Fibroblast of villous mesenchyme (primary cell): ENCODE measurements at places on chromosomes 1 and 21.

- DNase-seq, result peak; percentile 58
Observed at GRCh38 chr1:98102345-98103030, 181.7 kb upstream of the DPYD start.

- DNase-seq, result no peak
Observed at GRCh38 chr1:32775640-32776337, 41.4 kb downstream of the YARS1 start.

DNA sequence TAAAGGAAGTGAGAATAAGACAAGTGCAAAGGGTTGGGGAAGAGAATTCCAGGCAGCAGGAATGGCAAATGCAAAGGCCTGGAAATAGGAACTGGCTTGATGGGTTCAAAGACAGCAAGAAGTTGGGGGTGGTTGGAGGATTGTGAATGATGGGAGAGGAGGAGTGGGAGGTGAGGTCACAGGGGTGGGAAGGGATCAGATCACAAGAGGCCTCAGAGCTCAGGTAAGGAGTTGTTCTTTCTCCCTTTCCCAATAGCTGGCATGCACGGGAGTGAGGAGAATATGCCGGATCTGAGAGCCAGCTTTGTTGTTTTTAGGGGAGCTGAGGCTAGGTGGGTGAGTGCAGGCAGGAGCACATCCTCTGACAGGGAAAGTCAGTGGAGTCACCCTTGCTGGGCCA is 94.0 kb upstream of the RAB3GAP2 start:
- DNase-seq, result no peak

DNA sequence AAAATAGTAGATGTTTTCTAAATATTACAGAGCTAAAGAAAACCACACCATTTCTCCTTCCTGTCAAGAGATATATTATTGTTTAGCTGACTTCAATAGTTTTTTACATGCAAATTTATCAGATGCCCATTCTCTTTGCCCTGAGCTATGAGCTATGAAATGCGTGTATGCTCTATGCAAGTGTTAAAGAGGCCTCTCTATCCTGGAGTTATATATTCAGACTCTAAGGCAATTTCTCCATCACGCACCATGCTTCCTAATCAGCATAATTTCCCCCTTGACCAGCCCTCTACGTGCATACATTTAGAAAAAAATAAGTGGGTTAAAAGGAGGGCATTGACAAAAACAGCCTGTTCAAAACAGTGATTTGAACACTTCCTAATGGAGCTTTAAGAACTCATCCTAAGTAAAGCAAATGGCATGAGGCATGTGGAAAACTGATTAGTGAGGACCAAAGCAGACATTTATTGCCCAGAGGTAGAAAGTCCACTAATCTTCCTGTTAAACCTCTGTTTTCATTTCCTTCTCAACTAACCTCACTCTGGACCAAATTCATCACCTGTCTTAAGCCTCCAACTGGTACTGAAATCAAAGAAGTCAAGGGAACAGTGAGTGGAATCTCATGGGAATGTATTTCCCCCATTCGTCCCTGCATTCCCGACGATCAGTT is 565.8 kb upstream of the PKN2 start:
- DNase-seq, result no peak

GRCh38 chr1:114292194-114292593 is 138.5 kb upstream of the SYT6 start:
- no peak for DNase-seq

- DNase-seq, result no peak
Observed at GRCh38 chr1:102074874-102075273, 78.1 kb upstream of the OLFM3 start.

- peak; percentile 98 for DNase-seq
Observed at GRCh38 chr1:246005067-246005466, 502.0 kb downstream of the SMYD3 start.

GRCh38 chr1:151211972-151212705 is 13.8 kb downstream of the PIP5K1A start:
- peak; percentile 73 for DNase-seq

- no peak for DNase-seq
Observed at GRCh38 chr1:51219022-51219421, 17.1 kb upstream of the RNF11 start.

DNA sequence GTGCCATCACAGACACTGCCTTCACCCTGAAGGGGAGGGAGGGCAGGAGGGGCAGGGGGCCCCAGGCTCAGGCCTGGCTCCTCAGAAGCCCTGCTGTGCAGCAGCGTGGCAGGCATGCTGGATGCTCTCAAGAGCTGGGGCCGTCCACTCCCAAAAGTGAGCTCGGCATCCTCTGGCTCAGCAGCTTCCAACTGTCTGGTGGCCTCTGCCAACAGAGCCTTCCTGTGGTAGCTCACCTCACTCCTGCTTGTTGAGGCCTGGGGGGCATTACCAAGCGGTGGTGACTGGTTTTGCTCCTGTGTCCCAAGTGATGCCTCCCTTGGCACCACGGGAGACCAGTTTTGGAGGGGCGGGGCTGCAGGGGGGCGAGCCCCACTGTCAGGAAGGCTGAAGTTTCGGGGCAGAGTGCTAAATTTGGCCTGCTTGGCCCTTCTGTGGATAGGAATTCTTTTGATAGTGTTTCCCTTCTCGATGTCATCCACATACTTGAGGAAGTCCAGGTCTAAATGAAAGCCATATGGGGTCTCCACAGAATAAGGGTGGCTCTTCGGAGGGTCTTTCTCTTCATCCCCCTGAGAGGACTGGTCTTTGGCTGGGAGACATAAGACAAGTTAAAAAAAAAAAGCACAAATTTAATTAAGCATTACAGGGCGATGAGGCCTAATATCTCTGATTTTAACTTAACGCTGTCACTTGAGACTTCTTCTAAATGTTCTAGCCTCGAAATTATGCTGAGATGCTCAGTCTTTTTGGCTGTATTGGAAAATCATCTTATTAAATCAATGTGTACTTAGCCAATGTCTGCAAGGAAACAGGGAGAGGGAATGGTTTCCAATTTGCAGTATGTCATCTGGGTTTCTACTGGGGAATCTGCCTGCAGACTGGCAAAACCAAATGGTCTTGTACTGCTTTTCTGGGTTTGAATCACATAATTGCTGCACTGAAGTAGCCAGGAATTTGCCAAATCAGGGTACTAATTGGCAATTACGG is 44.4 kb downstream of the KANK4 start:
- DNase-seq, result no peak

DNA sequence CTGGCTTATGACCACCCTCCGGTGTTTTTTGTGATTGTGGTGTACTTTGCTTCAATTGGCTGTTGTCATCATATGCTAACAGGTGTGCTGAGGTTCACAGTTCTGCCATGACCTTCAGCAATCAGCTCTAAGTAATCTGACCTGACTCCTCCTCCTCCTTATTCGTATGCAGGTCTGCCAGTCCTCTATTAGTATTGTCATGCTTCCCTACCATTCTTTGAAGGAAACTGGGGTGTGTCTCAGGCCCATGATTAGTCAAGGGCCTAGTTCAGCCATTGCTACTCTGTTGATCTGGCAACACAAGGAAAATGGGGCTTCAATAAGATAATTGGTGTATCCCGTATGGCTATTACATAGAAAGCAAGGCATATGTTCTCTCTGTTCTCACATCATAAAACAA is 332.3 kb upstream of the DPYD start:
- DNase-seq, result no peak

DNA sequence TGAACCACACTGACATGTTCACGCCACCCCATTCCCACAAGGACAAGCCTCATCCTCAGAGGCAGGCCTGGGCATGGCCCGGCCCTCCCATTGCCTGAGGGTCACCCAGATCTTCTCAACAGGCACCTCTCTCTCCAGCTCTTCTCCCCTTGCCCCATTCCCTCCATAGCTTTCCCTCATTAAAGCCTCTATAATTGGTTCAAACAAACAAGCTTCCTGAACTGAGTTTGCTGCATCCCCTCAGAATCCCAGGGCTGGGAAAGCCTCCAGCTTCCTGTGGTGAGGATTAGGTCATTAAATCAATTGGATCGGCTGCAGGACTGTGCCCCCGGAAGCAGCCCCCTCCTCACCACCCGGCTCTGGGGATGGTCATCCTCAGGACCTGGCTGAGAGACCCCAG is 18.9 kb downstream of the CTNNBIP1 start:
- DNase-seq, result no peak

DNA sequence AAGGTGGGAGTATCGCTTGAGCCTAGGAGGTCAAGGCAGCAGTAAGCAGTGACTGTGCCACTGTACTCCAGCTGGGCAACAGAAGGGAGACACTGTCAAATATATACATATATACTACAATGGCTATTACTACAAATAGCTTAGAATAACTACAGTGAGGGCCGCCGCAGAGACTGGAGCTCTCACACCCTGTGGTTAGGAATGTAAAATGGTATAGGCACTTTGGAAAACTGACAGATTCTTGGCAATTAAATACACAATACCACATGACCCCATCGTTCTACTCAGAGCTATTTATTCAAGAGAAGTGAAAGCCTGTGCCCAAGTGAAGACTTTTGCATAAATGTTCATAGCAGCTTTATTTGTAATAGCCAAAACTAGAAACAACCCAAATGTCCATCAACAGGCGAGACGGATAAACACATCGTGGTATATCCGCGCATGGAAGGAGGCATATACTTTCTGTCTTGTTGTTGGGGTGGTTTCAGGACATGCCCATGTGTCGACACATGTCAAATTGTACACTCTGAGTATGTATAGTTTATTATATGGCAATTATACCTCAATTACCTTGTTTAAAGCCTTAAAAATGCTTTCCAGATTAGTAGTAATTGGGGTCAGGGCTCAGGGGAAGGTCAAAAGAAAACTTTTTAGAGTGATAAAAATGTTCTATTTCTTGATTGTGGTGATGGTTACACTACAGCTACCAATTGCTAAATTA is 123.4 kb downstream of the RIPK4 start:
- no peak for DNase-seq

GRCh38 chr1:104531990-104532389 is 782.3 kb downstream of the AMY1C start:
- no peak for DNase-seq

- DNase-seq, result no peak
Observed at GRCh38 chr21:21973806-21974205, 975.6 kb downstream of the NCAM2 start.

DNA sequence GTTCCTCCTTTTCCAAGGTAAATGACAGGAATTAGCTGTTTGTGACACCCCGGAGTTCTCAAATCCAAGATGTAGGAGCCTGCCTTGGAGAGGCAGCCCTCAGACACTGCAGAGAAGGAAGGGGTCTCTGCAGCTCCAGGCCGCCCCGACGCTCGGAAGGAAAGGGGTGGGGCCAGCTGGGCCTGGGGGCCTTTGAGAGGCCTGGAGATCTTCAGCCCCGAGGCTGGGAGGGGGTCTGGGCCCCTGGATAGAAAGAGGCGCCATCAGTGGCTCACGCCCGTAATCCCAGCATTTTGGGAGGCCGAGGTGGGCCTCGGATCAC is 1.1 kb upstream of the TNFRSF18 start:
- no peak for DNase-seq

GRCh38 chr1:27122652-27123051 is 32.3 kb downstream of the SLC9A1 start:
- peak; percentile 76 for DNase-seq

GRCh38 chr1:17292299-17293160 is 15.5 kb upstream of the PADI4 start:
- DNase-seq, result no peak

GRCh38 chr1:202615501-202616354 is 94.5 kb downstream of the SYT2 start:
- peak; percentile 80 for DNase-seq

DNA sequence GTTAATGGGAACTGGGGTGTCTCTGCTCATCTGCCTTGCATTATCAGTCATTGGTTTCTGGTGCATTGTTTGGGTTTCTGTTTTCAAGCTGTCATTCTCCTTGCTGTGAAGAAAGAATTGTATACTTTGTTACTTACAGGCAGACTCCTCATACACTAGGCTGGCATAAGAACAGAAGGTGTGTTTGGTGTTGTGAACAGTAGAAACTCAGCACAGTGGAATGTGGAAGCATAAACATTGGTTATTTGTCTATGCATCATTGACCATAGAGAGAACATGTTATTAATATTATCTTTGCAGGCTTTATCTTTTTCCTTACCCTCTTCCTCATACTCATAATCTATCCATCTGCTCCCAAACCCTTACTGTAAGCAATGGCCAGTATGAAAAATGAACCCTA is 18.2 kb downstream of the C1orf87 start:
- peak; percentile 61 for DNase-seq

- no peak for DNase-seq
Observed at GRCh38 chr1:41874903-41875411, 43.8 kb downstream of the HIVEP3 start.

DNA sequence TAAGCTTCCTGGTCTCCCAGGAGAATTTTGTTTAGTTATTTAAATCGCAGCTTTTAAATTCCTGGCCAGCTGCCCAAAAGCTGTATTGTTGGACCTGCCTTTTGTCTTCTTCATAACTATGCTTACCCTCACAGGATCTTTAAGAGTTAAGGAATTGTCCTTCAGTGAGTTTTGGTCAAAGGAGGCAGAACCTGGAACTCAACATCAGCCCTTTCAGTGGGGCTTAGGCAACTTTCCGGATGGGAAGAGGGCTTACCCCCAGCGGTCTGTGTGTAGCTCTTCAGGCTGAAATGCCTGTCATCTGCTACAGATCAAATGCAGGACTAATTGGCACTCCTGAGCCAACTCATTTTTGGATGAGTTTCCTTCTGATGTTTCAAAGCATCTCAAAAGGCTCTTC is 402.6 kb downstream of the SIPA1L2 start:
- DNase-seq, result no peak

- DNase-seq, result no peak
Observed at GRCh38 chr1:24186993-24187790, at the start of gene IFNLR1. IFNLR1 (minus strand) TSS chr1:24187289; CDS start chr1:24187248, 41 bp downstream.

DNA sequence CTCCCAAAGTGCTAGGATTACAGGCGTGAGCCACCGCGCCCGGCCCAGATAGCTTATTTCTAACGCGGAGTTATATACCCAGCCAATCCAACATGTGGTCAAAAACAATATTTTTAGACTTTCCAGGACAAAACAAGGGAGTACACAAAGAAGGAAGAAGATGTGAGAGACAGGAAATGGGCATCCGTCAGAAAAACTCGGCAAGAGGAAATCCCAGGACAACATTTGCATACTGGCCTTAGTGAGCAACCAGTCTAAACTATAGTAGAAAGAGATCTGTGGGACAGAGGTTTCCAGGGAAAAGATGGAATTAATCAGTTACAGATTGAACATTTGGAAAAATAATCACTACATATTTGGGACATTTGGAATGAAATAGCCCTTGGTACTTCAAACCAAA is 11.4 kb downstream of the ARMH1 start:
- no peak for DNase-seq

GRCh38 chr1:116508085-116508983 is 62.5 kb downstream of the CD58 start:
- DNase-seq, result no peak

DNA sequence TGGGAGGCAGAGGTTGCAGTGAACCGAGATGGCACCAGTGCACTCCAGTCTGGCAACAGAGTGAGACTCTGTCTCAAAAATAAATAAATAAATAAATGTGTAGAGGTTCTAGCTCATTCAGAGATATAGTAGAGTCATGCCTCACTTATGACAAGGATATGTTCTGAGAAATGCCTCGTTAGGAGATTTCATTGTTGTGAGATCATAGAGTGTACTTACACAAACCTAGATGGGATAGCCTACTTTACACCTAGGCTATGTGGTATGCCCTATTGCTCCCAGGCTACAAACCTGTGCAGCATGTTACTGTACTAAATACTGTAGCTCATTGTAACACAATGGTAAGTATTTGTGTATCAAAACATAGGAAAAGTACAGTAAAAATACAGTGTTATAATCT is 155.3 kb upstream of the JUN start:
- no peak for DNase-seq
